Hepatic stellate cell (primary cell): ENCODE measurements at places on chromosomes 3 and 15.

DNA sequence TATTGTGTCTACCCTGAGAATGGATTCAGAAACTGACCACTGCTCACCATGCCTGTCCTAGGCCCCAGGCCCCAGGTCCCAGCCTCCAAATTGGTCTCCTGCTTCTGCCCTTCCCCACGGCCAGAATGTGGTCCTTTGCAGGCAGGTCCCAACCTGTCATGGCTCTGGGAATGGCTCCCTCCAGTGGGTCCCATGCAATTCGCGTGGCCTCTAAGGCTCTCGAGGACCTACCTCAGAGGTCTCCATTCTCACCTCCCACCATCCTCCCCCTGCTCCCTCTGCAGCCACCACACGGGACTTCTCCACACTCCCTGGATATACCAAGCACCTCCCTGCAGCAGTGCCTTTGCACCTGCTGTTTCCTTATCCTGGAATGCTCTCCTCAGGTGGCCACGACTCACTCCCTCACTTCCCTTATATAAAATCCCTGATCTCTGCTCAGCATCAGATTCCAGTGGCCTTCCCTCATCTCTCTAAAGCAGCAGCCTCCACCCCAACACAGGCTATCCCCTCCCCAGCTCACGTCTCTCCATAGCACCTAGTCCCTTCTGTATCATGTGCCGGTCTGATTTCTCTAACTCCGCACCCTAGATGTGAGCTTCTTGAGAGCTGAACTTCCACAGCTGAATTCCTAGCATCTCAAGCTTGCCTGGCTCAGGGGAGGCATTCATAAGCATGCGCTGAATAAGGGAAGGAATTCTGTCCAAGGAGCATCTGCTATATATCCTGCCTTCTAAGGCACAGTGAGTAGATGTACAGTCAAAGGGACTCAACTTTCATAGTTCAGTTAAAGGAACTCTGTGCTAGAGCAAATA lies 56.9 kb downstream of the ARRDC4 start:
- no peak for DNase-seq

- peak; percentile 22 for DNase-seq
Measured at GRCh38 chr3:45209526-45209925, 16.6 kb downstream of the TMEM158 start.

- no peak for DNase-seq
Measured at GRCh38 chr3:191894406-191894805, 433.4 kb downstream of the PYDC2 start.

- DNase-seq = peak; percentile 50
Measured at GRCh38 chr3:39106281-39106811, 1.1 kb downstream of the GORASP1 start.

GRCh38 chr3:21013566-21013965 lies 737.4 kb downstream of the ZNF385D start:
- no peak for DNase-seq
